NCI-H1048 (cell line): ENCODE measurements at places on chromosomes 1 and 21.

DNA sequence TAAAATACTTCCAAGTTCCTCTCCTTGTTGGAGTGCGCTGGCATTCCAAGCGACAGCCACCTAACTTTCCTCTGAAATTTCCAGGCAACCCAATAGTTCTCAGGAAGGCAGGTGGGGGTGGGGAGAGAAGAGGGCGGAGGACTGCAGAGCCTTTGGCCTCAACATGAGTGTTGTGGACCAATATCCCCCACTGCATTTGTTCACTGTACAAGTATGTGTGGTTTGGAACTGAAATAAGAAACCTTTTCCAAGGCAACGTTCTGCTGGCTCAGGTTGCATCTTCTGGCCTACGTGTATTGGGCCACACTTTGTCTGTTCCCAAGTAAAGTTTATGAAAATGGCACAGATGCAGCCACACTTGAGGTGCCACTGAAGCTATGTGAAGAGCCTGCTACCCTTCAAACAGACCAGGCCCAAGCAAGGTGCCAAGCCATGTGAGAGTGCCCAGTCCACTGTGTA lies 153.4 kb downstream of the DHRS3 start:
- no peak for DNase-seq

GRCh38 chr1:7975212-7975865 lies 13.8 kb downstream of the PARK7 start:
- no peak for DNase-seq

GRCh38 chr1:222938986-222939385 lies 124.1 kb downstream of the DISP1 start:
- DNase-seq, result no peak

- no peak for DNase-seq
These were observed 483.3 kb downstream of the TTLL7 start for GRCh38 chr1:83515578-83516154.

GRCh38 chr21:31721381-31721780 lies 10.5 kb downstream of the SCAF4 start:
- DNase-seq, result no peak

DNA sequence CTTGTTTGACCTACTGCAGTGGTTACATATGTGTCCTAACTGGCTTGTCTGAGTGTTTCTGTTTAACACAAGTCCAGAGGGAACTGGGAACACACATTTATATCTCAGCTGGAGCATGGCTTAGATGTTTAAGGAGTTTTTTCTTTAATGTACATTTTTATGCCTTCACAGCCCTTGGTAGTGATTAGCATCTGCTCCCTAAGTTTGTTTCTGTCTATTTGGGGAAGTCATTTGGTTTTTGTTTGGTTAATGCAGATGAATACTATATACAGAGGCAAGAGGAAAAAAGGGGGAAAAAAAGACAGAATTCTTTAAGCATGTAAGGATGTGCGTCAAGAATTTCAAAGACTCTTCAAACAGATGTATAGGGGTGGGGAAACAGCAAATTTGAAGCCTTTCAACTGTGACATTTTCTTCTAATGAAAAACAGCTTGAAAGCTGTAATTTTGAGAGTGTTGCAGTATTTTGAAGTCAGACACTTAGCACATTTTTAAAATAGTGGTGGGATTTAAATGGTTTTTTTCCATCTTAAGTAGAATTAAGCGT lies 15.4 kb downstream of the MACO1 start:
- no peak for DNase-seq

DNA sequence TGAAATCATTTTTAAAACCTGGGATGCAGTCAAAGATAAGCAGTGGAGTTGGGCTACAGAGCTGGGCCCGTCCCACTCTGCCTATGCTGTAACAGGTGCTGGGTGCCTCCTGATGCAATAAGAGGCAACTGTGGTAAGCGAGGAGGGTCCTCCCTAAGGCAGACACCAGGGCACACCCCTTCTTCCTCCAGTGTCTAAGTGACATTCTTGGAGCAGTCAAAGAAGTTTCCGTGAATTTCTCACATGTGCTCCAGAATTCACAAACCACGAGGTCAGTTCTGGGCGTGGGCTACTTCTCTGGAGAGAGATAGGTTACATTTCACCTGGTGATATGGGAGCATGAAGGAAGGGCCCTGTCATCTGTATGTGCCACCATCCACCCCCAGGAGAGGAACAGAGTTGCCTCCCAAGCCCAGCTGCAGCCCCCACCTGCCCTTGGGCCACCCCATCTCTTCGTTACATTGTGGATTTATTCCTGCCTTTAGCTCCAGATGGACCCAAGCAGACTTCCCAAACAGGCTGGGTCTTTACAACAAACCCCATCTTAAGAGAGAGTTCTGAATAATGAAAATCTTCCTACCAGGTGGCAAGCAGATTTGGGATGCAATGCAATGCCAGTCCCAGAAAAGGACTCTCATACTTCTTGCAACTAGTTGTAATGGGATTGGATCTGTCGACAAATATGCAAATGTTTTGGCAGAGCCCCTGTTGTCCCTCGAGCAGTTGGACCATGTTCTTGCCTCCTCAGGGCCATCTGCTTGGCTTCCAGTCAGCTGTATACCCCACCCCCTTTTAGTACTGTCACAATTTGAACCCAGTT lies 82.5 kb upstream of the CNTN2 start:
- no peak for DNase-seq

DNA sequence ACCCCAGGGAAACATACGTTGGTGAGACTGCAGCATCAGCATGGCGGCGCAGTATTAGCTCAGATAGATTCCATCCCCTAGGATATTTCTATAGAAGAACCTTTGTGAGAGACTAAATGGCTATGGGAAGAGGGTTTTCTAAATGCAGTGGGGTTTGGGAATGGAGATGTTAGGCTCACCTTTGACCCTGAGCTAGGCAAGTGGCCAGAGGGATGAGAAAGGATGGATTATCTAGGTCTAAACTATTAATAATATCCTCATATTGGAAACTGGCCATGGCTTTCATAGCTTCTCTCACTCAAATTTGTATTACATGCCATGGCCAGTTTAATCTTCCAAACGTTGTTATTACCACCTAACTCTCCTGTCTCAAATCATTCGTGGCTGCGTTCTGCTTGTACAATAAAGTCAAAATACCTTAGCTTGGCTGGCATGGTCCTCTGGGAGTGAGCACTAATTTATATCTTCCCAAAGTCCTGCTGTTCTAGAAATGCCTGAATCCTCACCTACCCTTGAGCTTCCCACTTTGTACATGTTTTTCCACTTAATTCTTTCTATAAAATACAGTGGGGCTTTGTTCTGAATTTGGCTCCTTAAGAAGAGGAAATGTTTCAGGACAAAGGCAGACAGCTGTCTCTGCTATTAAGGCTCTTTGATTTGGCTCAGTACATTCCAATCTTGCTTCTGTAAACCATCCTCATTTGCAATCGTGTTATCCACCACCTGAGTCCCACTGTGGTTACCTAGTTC lies 31.0 kb upstream of the COG2 start:
- DNase-seq, result no peak

GRCh38 chr21:36211660-36212512 lies 55.3 kb downstream of the DOP1B start:
- DNase-seq, result no peak

- DNase-seq, result no peak
These were observed 8.2 kb downstream of the IFFO2 start for GRCh38 chr1:18948048-18948912.

DNA sequence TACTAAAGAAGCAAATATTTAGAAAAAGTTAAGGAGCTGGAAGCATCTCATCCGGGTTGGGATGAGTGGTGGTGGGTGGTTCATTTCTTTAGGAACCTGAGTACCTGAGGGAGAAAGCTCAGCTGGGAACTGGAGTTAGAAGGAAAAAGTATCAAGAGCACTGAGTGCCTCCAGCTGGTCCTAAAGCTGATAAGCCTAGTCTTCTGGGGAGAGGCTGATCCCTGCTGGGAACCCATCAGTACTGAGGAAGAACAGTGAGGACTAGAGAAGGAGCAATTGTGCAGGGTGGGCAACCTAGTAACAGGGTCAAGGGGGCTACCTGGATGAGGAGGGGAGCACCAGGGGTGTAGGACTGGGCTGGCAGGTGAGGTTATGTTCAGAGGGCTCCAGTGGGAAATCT lies 89.5 kb downstream of the RUNX1 start:
- DNase-seq, result no peak

- no peak for DNase-seq
These were observed 522 bp downstream of the LRP8 start for GRCh38 chr1:53327182-53327913.

- DNase-seq, result no peak
These were observed 7.7 kb downstream of the CGN start for GRCh38 chr1:151518936-151519335.

DNA sequence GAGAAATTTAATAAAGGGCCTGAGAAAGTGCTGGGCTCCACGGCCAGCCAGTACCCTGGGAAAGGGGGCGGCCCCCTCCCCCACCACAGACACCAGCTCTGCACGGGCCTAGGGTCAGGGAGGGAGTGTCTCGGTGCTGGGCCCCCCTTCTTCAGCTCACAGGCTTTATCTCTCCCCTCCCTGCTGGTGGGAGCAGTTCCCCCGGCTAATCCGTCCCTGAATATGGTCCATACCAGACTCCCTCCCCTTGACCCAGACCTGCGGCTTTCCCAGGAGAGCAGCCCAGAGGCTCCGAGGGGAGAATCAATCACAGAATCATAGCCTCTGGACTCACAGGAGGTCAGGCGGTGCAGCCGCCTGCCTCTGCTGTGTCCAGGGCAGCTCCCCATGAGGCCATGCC lies 26.0 kb upstream of the RSPO1 start:
- no peak for DNase-seq

DNA sequence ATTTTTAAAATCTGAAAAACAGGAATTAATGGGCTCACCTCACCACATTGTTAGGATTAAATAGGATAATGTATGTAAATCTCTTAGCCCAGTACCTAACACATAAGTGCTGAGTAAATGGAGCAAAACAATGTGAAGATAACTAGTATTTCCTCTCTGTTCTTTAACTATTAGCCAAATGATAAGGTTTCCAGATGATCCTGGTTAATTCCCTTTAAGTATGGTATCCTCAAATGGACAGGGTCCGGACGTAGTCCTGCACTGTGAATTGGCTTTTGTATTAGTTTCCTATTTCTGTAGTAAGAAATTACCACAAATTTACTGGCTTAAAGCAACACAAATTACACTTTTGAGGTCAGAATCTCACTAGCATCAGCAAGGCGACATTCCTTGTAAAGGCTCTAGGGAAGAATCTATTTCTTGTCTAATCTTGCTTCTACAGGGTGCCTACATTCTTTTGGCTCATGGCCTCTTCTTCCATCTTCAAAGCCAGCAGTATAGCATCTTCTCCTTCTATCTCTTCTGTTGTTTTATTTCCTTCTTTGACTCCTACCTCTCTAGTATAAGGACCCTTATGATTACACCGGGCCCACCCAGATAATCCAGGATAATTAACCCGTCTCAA lies 17.1 kb downstream of the SCAF4 start:
- DNase-seq, result no peak
